DMS53 (cell line): ENCODE measurements at places on chromosomes 1 and 21.

DNA sequence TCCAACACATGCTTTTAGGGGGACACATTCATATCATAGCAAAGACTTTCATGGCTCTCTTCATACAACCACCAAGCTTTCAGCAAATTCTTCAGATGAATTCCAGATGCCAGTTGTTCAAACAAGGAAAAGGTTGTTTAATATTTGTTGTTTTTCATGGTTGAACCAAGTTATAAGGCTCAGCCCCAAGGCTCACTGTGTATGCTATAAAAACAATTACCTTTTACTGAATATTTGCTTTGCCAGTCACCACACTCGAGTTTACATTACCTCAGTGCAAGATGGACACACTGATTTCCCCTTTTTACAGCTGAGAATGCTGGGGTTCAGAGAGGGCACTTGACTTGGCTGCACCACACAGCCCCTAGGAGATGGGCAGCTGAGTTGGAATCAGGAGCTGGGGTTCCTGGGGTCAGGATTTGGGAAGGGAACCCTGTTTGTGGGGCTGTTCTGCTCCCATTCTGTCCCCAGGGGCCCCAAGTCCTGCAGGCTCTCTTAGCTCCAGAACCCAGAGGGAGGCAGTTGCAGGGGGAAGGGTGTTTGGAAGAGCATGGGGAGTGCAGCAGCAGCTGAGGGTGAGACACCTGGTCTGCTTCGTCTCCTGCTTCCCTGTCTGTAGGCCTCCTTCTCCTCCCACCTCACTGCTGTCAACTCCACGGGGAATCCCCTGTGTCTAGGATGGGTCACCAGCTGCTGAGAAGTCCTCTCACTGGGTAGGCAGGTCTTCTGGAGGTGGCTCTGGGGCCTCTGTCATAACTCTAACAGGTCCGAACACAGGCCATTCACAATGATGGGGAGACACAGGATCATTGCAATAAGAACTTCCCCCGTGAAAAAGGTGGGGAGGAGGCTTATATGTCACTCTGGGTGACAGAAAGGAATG, 12.8 kb upstream of the TMPRSS2 start:
- DNase-seq, result peak; percentile 71

DNA sequence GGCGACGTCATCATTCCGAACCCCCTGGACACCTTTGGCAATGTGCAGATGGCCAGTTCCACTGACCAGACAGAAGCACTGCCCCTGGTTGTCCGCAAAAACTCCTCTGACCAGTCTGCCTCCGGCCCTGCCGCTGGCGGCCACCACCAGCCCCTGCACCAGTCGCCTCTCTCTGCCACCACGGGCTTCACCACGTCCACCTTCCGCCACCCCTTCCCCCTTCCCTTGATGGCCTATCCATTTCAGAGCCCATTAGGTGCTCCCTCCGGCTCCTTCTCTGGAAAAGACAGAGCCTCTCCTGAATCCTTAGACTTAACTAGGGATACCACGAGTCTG, 10.0 kb downstream of the PROX1 start:
- no peak for DNase-seq

DNA sequence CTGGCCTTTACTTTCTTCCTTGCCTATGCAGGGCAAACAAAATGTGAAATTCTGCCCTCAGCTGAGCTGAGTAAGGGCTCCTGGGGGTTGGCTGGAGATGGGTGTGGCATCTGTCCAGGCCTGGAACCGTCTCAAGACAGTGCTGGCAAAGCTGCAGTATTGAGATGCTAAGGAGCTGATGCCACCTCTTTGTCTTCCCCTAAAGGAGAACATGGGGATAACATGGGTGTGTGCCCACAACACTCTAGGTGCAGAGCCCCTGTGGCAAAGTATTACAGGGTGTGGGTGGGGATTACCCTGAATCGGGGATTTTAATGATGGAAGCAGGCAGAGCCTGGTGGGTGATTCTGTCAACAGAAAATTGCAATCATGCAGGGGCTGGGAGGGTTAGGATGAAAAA, 2.5 kb upstream of the ST3GAL3 start:
- DNase-seq, result peak; percentile 29

DNA sequence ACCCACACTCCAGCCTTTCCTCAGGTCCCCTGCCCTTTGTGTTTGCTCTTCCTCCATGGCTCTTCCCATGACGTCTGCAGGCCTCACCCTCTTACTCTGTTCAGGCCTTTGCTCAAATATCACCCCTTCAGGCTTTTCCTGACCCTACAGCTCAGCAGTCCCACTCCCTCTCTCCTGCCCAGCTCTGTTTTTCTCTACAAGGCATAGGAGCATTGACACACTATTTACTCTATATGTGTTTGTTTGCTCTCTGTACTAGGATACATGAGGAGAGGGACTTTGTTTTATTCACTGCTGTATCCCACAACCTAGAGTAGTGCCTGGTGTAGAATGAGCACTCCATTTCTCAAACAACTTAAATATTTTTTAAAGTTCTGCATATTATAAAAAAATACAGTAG, 107.4 kb upstream of the COA6 start:
- DNase-seq, result peak; percentile 79

DNA sequence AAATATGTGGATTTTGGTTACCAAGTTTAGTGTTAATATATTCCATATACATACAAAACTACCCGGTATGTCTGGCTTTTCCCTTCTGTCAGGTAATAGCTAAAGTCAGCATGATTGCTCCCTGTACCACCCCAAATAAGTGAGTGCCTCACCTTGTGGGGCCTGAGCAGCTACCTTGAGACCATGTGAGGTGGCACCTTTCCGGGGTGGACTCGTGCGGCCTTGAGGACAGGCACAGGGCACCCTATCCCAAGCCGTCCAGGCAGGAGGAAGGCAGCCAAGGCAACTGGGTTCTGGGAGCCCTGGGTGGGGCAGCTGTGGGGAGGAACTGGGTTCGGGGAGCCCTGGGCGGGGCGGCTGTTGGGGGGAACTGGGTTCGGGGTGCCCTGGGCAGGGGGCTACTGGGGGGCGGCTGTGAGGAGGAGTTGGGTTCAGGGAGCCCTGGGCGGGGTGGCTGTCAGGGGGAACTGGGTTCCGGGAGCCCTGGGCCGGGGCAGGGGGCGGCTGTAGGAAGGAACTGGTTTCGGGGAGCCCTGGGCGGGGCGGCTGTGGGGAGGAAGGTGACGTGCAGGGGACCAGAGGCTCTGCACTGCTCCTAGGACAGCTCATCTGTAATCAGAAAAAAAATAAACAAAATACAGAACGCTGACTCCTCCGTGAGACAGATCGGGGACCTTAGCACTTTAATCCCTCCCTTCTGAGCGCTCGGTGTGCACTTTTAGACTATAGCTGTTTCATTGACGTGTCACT, 63.3 kb downstream of the POFUT2 start:
- no peak for DNase-seq

GRCh38 chr1:150576794-150577556, 2.4 kb downstream of the MCL1 start:
- peak; percentile 29 for DNase-seq
